ENCODE measurements at places on chromosomes 4 and X. TPM values are rescaled to one million over a fixed set of nuclear protein-coding genes. Genes with fewer than 3 reads are reported as not detected.

RASGEF1B gene
- 10.7 TPM for total RNA-seq

ZNF157 gene
- not detected for total RNA-seq

DSPP gene
- total RNA-seq = not detected

PRRG3 gene
- 0.35 TPM for total RNA-seq

TKTL1 gene
- 1.1 TPM for total RNA-seq

IQCM gene
- not detected for total RNA-seq

TLR10 gene
- total RNA-seq = not detected

DNA sequence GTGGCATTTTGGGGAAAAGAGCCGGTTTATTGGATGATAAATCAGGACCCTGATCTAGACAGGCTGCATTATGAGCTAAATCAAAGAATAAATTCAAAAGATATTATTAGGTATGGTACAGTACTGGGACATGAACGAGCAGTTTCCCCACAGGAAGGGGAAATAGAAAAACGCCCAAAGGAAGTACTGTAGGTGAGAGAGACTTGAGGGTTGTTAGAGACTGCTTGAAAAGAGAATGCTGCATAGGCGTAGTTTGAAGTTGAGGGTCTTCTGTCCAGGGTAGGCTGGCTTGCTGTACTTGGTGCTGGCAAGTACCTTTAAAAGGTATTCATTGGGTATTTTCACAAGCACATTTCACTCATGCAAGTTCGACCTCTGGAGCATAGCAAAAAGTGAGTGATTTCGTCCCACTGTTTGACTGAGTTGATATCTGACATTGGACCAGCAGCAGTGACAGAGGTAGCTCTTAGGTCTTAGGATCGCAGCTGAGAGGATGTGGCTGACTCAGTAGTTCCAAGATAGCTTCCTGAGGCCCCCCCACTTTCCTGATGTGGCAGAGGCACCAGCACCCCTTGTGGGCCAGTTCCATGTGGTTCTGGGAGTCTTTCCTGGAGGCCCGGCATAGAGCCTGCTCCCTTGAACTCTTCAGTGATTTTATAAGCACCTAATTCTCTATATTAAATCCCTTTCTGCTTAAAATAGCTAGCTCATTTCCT is 64.3 kb downstream of the TMEM131L start:
- no peak for DNase-seq

DNA sequence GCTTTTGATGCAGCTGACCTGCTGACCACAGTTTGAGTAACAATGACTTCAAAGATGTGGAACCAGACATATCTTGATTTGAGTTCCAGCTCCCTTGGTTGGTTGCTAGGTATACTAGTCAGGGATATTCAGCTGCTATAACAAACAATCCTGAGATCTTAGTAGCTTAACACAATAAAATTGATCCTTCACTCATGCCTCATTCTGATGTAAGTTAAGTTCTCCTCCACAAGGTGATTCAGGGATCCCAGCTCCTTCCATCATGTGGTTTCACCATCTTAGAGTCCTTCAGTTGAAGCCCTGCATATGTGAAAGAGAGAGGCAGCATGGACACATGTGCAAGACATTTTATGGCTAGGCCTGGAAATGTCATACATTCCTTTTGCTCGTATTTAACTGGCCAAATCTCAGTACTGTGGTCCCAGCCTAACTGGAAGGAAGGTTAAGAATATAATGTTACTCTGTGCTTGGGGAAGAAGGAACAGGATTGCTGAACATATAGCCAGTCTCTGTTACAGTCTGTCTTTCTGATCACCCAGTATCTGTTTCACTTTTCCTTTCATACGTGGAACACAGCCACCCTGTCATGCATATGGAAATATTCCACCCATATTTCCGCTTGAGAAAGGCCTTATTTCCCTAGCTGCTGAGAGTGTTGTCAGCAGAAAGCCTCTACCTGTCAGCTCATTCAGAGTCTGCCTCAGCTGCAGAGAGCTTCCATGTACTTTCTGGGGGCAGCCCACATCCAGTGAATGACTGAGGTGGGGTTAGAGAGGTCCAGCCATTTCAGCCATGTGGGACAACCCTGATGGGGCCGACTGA is 7.1 kb downstream of the SMIM9 start:
- DNase-seq = no peak

DNA sequence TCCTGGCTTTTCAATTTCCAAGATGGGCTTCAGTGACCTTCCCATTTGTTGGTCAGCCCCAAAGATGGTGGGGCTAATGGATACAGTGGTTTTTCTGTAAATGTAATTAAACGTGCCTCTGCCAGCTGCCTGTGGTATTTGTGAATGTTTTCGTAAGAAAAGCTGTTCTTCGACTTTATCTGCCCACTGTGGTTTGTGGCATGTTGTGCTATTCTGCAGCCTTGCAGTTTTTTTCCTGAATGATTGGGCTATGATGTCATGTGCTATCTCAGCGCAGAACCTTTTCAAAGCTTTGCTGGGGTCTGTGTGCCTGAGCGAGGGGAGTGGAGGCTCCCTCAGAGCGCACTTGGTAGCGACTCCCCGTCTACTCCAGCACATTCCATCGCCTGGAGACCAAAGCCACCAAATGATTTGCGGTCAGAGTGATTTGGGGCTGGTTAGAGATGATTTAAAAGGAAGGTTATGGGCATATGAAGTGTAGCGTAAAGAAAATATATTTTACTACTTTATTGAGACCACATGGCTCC is 137.5 kb downstream of the PALLD start:
- DNase-seq = no peak

DNA sequence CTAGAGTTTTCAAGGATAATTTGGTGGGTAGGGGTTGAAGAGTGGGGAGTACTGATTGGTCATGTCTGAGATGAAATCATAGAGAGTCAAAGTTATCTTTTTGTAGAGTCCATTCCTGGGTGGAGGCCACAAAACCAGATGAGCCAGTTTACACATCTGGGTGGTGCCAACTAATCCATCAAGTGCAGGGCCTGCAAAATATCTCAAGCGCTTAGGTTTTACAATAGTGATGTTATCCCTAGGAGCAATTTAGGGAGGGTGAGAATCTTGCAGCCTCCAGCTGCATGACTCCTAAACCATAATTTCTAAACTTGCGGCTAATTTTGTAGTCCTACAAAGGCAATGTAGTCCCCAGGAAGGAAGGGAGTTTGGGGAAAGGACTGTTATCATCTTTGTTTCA is 988.3 kb upstream of the LCORL start:
- DNase-seq = no peak
